ENCODE measurements at places on chromosomes 6 and 20. TPM values are rescaled to one million over a fixed set of nuclear protein-coding genes. Genes with fewer than 3 reads are reported as not detected.

The MTFR2 gene
- total RNA-seq: 3.6 TPM

The SLC17A2 gene
- not detected for total RNA-seq

The SYCP2 gene
- total RNA-seq: 0.30 TPM

The ULBP1 gene
- 0.46 TPM for total RNA-seq
